Kasumi-1 (cell line): ENCODE measurements at places on chromosomes 5 and 9.

DNA sequence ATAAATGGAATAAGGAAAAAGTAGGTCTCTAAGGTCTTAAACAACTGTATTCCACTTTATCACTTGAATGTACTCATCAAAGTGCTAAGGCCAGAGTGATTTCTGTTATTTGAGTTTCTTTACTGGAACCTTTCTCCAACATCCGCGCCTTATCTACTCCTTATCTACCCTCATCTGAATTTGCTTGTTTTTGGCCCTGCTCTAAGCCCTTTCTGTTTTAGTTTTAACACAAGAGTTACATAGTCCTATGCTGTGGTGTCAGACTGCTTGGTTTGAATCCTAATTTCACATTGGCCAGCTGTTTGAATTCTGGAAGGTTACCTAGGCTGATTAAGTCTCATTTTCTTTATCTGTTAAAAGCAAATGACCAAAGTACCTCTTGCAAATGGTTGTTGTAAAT is 128.3 kb downstream of the PCSK5 start:
- DNase-seq: no peak

- DNase-seq: peak; percentile 21
These were observed 13.3 kb upstream of the GLRX start for GRCh38 chr5:95835682-95836385.

DNA sequence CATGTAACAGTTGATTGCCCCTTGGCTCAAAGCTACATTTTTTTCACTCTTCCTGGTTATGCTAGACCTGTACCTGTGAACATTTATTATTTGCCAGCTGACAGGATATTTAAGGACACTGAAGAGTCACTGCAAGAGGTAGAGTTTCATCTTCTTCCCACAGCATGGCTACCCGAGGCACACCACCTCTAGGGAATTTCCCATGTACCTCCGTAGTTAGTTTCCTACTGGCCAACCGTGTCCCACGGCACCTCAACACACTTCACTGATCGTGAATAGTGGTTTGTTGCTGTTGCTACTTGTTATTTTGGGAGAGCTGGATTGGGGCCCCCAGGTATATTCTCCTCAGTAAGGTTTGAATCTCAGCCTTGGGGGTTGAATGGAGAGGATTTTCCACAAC is 648.6 kb downstream of the SEMA5A start:
- DNase-seq: no peak

GRCh38 chr9:123395276-123395688 is 39.3 kb downstream of the CRB2 start:
- no peak for DNase-seq

- DNase-seq: no peak
These were observed 1867.3 kb downstream of the EFNA5 start for GRCh38 chr5:105803431-105803830.

- no peak for DNase-seq
These were observed 205.9 kb downstream of the AUH start for GRCh38 chr9:91155746-91156376.

- no peak for DNase-seq
These were observed 462.5 kb upstream of the TYRP1 start for GRCh38 chr9:12230708-12231107.

DNA sequence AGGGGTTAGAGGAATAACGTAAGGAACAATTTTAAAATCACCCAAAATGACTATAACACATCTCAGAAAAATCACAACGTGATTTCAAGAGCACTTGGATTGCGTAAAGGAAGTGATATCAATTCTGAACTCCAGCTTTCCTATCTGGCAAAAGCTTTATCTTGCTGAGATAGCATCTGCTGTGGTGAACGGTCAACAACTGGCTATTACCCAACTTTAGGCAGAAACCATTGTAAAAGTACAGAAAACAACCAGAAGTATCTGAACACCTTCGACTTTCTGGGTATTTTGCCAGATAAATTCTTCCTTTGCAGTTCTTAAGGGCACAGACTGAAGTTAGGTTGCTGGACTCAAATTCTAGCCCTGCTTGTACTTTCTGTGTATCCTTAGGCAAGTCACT is 9.2 kb downstream of the ABLIM3 start:
- no peak for DNase-seq

DNA sequence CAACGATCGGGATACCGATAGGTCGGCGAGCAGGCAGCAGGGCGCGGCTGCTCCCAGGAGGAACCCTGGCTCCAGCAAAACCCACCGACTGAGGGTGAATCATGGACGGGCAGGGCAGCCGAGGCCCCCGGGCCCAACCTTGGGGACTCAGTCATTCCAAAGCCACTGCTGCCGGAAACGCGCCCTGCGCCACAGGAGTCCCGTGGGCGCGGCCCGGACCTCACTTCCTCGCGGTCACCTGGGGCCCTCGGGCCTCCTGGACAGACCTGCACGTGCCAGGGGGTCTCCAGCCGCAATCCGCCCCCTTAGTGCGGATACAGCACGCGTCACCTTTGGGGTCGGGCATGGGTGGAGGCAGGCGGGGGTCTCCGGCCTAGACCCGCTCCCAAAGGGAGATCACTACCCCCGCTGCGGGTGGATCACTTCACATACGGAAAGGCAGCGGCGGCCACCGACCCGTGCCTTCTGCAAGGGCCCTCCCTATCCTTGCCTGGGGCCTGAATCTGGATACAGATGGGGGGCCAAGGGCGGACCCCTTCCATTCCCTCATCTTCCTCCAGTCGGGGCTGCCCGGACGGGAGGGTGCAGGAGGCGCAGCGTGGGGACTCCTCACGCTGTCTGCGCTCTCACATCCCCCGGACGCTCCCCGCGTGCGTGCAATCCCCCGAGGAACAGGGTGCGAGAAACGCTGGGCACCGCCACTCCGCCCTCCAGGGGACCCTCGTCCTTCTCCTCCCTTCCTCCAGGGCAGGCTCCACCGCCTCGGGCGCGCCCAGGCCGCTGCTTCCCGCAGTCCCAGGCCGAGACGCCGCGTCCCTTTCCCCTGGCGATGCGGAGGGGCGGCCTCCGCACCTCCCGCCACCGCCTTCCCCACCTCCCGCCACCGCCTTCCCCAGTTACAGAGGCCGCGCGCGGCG is 586 bp downstream of the TXN start:
- DNase-seq: peak; percentile 15

GRCh38 chr5:56164376-56164775 is 68.8 kb downstream of the ANKRD55 start:
- no peak for DNase-seq

- no peak for DNase-seq
These were observed 736 bp upstream of the NKD2 start for GRCh38 chr5:1007681-1008450.

- DNase-seq: no peak
These were observed 11.7 kb downstream of the NSG2 start for GRCh38 chr5:174057206-174057605.

DNA sequence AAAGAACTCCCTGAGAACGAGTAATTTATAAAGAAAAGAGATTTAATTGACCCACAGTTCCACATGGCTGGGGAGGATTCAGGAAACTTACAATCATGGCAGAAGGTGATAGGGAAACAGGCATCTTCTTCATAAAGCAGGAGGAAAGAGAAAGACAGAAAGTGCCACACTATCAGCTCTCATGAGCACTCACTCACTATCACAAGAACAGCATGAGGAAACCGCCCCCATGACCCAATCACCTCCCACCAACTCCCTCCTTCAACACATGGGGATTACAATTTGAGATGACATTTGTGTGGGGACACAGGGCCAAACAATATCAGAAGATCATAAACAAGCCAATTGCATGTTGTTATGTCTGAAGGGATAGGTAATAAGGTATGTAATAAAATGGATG is 935.9 kb upstream of the COX7C start:
- no peak for DNase-seq

GRCh38 chr9:706606-707459 is 134.7 kb upstream of the DMRT1 start:
- peak; percentile 15 for DNase-seq

- DNase-seq: no peak
These were observed 129.0 kb upstream of the WWC1 start for GRCh38 chr5:168162464-168162863.

- no peak for DNase-seq
These were observed 94.1 kb upstream of the ITGA2 start for GRCh38 chr5:52895075-52895474.

DNA sequence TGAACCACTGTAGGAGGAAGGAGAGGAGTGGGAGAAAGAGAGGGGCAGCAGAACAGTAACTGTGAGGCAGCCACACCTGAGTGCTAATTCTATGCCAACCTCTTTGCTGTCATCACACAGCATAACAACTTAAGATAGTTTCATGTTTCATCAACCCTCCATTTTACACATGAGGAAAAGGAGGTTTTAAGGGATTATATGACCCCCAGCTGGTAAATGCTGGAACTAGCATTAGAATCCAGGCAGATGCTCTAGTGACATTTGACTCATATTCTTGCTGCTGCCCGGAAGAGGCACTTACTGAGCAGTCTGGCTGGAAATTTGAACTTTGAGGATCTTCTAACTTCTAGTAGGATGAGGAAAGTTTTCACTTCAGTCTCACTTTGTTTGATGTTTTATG is 24.1 kb upstream of the VLDLR start:
- DNase-seq: no peak

GRCh38 chr5:17005107-17005828 is 69.2 kb upstream of the MYO10 start:
- no peak for DNase-seq

DNA sequence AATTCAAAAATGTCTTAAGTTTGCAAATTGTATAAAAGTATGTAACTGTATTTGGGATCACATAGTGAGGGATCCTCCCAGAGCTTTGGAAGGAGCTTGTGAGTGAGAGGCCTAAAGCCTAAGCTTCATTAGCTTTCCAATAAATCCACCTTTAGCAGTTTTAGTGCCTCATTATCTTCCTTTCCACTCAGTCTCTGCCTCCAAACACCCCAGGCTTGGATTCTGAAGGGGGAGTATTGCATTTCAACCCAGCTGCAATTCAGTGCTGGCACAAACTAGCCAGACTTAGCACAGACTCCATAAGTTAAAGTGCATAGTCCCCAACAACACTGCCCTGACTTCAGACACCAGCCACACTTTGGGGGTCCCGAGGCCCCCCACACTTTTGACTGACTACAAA is 113.5 kb downstream of the SMARCA2 start:
- DNase-seq: no peak

GRCh38 chr9:134425401-134425800 is 99.1 kb downstream of the RXRA start:
- DNase-seq: no peak

GRCh38 chr5:9445826-9446388 is 100.0 kb downstream of the SEMA5A start:
- DNase-seq: no peak

GRCh38 chr5:180690562-180690961 is 41.2 kb upstream of the FLT4 start:
- no peak for DNase-seq

DNA sequence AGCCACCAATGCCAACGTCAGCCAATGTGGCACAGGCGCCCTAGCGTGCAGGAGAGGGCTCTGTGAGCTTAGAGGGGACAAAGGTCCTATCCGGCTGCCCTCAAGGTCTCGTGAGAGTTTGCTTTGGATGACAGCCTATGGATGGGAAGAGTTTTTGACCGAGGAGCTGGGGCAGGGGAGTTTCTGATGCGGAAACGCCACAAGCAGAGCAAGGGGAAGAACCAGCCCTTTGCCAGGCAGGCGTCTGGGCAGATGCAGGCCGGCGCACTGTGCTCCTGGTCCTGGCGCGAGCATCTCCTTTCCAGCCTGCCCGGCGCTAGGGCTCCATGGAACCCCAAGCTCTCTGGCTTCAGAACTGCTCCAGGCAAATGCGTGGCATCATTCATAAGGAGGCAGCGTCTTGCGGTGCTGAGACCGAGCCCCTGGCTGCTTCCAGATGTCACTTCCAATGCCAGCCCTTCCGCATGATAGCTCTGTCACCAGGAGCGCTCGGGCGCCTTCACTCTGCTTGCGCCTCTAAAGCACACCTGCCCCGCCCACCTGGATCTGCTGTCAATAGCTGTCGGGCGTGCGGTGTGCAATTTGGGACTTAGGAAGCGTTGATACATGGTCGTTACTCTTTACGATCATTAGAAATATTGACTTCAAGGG is 374.9 kb upstream of the IRX1 start:
- no peak for DNase-seq

- no peak for DNase-seq
These were observed 1.1 kb downstream of the KDM3B start for GRCh38 chr5:138353560-138354080.
